NCI-H1092 (cell line): ENCODE measurements at places on chromosomes 1 and 21.

DNA sequence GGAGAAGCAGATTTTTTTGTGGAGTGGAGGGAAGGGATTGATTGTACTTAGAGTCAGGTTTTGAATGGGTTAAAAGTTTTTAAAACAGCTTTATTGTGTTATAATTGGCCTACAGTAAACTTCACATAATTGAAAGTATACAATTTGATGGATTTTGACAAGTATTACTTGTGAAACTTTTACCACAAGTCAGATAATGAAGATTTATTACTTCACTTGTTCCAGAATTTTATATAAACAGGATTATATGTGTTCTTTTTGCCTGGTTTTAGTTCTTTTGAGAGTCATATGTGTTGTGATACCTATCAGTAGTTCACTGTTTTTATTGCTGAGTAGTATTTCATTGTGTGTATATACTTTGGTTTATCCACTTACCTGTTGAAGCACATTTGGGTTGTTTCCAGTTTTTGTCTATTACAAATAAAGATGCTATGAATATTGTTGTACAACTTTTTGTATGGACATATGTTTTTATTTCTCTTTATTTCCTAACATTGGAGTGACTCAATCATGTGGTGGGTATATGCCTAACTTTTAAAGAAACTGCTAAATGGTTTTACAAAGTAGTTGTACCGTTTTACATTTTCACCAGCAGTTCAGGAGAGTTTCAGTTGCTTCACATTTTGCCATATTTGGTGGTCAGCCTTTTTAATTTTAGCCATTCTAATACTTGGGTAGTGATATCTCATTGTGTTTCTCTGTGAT is 71.0 kb downstream of the DYRK1A start:
- no peak for DNase-seq

- no peak for DNase-seq
These were observed 25.1 kb upstream of the TMEM61 start for GRCh38 chr1:54955359-54955758.

DNA sequence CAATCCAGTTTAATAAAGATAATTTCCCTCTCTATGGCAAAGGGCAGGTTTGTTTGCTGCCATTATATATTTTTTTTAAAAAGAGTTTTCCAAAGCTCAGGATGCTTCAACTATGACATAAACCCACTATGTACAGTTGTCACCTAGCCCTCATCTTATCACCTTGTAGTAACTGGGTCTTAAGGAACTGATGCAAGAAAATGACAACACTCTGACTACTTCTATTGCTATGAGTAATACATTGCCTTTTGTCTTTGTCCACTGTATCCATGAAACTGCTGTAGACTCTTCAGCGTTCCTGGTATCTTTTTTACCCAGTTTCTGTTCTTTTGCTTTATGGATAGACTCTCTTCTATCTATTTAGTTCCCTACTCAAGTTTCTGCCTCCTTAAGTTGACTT is 586.5 kb downstream of the NEGR1 start:
- DNase-seq, result no peak

GRCh38 chr21:45584786-45585185 is 42.5 kb upstream of the SLC19A1 start:
- DNase-seq, result no peak

DNA sequence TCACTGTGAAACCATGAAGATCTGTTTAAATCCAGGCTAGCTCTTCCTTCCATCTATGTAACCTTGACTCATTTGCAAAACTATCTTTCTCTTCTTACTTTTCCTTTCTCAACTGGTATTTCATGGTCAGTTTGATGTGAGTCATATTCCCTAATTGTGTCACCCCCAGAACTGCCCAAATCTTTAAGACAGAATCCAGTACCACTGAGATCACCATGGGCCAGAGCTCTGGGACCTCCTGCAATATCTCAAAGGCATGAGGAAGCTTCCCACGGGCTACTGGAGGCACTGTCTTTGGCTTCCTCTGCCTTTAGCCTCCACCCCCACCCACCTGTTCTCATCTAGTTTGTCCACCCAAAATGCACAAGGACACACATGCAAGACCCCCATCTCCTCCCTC is 274.4 kb upstream of the FMN2 start:
- no peak for DNase-seq
